Cerebellar nuclear complex (tissue), 1 donor: ENCODE measurements at places on chromosomes 7 and 10.

DNA sequence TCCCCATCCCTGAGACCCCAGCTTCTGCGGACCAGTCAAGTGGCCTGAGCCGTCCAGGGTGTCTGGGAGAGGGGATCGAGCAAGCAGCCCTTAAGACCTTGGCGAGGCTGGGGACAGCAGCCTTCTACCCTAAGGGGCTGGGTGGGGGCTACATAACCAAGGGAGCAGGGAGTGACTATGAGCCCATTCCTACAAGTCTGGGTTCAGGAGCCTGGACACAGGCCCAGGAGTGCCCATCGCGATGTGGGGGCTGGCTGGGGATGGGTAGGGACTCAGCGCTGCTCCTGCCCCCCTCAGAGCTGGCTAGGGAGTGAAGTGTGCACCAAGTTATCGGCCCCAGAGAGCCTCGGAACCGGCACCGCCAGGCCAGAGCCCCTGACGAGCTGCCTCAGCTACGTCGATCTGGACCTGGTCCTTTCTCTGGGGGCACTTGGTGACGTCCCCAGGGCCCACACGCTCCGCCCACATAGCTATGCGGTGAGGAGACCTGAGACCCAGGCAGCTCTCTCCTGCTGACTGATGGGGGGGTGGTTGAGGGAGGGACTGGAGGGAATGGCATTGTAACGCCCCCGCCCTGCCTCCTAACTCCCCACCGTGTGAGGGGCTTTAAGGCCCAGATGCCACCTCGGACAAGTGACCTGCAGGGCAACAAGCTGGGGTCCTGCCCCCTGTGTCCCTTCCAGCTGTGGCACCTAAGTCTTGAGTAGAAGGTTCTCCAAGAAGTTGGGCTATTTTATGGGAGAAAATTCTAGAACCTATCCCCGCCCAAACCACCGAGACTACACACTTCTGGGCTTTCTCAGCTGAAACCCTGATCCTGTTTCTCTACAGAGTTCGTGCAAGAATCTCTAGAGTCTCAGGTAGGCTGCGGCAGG, 2.5 kb downstream of the SAP25 start:
- no peak for DNase-seq

GRCh38 chr10:70576803-70577517, 25.6 kb downstream of the PRF1 start:
- DNase-seq, result no peak

- peak; percentile 43 for DNase-seq
These were observed 15.3 kb downstream of the KCNH2 start for GRCh38 chr7:150962553-150963399.

DNA sequence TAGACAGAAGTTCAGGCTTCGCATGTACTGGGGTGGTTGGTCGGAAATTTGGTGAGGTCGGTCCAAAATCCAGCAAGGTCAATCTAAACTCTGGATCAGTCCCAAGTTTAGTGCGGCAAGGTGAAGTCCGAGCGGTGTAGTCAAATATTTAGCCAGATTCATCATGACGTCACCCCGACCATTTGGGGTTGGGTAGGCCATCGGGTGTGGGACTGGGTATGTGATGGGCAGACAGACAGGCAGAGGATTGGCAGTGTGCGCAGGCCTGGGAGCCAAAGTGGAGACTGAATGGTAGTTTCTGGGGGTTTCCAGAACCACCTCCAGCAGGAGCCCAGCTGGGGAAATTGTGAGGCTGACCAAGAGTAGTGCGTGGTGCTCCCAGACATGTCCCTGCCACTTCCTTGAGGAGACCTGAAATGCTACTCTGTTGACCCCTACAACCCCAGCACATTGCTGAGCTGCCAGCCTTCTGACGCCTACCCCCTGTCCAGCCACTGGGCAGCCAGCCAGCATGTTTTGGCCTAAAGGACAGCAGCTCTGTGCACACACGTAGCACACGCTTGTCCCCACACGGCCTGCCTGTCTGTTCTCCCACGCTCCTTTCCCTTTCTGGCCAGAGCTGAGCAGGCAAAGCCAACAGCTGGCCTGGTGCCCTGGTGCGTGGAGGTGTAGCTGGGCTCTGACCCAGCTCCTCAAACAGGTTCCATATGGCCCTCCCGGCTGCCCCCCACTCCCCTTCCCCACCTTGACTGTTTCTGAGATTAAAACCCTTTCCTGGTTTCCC, 55.9 kb downstream of the FAM241B start:
- no peak for DNase-seq

GRCh38 chr10:125348536-125348935, 188.2 kb upstream of the CTBP2 start:
- DNase-seq, result no peak
